Psoas muscle (tissue), 8 donors: ENCODE measurements at places on chromosomes 3 and 15. TPM values are rescaled to one million over a fixed set of nuclear protein-coding genes. Genes with fewer than 3 reads are reported as not detected.

The PRR23C gene
- not detected for polyA plus RNA-seq

The C3orf70 gene
- 0.18 TPM for polyA plus RNA-seq

The PRKAR2A gene
- polyA plus RNA-seq, result 33.6 TPM

DNA sequence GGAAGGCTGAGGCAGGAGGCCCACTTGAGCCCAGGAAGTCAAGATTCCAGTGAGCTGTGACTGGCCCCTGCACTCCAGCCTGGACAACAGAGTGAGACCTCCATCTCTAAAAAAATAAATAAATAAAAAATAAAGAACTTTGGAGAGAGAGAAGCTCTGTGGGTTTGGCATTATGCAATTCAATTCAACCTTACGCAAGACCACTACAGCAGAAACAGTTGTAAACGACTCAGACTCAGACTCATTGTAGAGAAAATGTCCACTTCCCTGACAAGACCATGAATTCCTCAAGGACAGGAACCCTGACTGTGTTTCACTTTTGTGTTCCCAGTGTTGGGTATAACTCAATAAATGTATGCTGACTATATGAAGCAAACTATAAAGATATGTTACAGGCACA, 90.3 kb upstream of the C3orf80 start:
- H3K36me3 ChIP-seq, result no peaks in the 10 kb centered on the region
- no peaks in the 10 kb centered on the region for H3K4me1 ChIP-seq
- no peaks in the 10 kb centered on the region for H3K27me3 ChIP-seq
- DNase-seq, result no peak

GRCh38 chr3:38985981-38986380, 65.8 kb downstream of the SCN11A start:
- H3K36me3 ChIP-seq, result no peaks in the 10 kb centered on the region
- no peak overlapping the region for H3K4me3 ChIP-seq
- H3K4me1 ChIP-seq, result no peaks in the 10 kb centered on the region
- no peak for DNase-seq
- H3K27me3 ChIP-seq, result no peaks in the 10 kb centered on the region
- no peak overlapping the region for H3K27ac ChIP-seq

DNA sequence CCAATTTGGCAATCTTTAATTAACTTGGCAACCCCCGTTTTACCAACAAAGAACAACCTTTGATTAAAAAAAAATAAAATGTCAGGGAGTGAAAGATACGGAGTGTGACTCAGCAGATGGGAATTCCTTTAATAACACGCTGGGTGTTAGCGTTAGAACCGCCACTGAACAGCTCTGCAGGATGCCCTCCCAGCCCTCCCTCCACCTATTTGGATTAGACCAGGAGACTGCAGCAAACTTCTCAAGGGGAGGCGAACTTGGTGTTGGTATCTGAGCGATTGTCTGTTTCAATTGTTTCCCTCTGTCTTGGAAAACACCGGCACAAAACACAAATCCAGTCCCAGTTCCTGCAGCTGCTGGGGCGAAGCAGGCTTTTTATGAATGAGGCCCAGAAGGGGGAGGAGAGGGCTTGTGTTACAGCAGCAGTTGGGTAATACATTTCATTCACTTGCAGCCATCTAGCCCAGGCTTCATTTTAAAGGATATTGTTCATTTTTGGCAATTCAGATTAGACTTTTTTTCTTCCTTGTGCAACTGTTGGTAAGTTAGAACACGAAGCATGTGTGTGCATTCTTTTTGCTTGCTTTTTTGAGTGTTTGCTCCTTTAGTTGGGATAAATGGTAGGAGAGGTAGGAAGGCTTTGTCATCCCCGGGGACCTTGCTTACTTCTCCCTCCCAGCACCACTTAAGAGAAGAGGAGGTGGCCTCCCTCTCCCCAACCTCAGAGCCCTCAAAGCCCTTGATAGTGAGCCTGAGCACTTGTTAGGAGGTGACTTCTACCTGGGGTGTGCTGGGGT, 152.3 kb downstream of the IGF1R start:
- no peaks in the 10 kb centered on the region for H3K27me3 ChIP-seq
- no peaks in the 10 kb centered on the region for H3K36me3 ChIP-seq
- H3K4me3 ChIP-seq, result peak overlapping the region; percentile 46
- H3K27ac ChIP-seq, result peak overlapping the region; percentile 64
- DNase-seq, result peak; percentile 27
- H3K4me1 ChIP-seq, result peaks cover 32% of the 10 kb centered on the region
